ENCODE measurements at places on chromosomes 11 and 22. TPM values are rescaled to one million over a fixed set of nuclear protein-coding genes. Genes with fewer than 3 reads are reported as not detected.

DNA sequence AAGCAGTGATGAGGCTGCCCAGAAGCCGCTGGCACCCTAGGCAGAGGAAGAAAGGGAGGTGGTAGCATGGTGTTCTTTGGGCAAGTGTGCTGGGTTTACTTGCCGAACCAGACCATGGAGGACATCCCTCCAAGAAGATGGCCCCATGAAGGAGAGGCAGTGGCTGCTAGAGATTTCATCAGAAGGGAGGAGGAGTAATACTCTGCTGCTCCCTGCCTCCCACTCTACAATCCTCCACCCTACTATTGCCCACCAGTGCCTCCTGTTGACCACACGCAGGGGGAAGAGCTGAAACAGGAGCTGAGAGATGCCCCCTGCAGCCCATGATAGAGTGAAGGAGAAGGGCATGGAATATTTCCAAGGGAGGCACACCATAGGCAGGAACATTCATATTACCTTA, 51.0 kb upstream of the PRSS23 start:
- no peaks in the 10 kb centered on the region for H3K4me1 ChIP-seq
- no peaks in the 10 kb centered on the region for H3K27me3 ChIP-seq
- H3K27ac ChIP-seq = no peak overlapping the region

DNA sequence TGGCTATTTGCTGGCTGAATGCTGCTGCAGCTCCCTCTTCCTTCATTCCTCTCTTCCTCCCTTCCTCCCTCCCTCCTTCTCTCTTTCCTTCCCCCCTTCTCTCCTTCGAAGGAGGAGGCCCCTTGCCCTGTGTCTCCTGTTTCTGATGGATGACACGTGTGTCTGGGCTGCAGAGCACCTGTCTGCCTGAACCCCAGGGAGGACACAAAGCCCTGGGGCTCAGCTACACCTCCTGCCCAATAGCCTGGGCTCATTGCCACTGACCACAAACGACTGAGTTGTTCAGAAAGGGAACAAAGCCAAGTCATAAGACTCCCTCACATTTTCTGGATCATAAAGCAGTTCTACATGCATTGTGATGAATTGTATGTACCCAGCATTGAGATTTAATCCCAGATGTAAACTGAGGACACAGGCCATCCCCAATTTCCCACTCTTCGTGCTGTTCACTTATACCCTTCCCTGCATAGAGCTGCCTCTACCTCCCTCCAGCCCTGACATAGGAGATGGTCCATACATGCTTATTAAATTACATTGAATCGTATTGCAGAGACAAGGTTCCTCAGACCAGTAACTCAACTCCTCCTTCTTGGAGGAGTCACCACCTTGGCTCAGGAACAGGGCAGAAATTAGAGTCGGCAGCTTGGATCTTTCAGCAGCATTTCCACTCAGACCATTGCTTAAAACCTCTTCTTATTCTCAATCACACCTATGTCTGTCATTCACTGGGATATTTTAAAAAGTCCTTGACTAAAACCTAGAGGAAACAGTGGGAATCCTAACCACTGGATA, 1.2 kb downstream of the CSRP3 start:
- H3K36me3 ChIP-seq = no peaks in the 10 kb centered on the region
- no peak overlapping the region for H3K4me3 ChIP-seq
- no peaks in the 10 kb centered on the region for H3K27me3 ChIP-seq
- no peak overlapping the region for H3K27ac ChIP-seq
- DNase-seq = no peak

GRCh38 chr22:37401401-37402183, 25.7 kb downstream of the ELFN2 start:
- no peak overlapping the region for H3K4me3 ChIP-seq
- no peaks in the 10 kb centered on the region for H3K4me1 ChIP-seq
- H3K27ac ChIP-seq = no peak overlapping the region

GRCh38 chr11:57527056-57527631, 3.4 kb downstream of the TIMM10 start:
- H3K27ac ChIP-seq = no peak overlapping the region
- peak; percentile 64 for DNase-seq
- H3K36me3 ChIP-seq = peaks cover 16% of the 10 kb centered on the region

- H3K36me3 ChIP-seq = peaks cover 25% of the 10 kb centered on the region
- H3K4me3 ChIP-seq = peak overlapping the region; percentile 95
- no peaks in the 10 kb centered on the region for H3K27me3 ChIP-seq
- peak overlapping the region; percentile 67 for H3K27ac ChIP-seq
- DNase-seq = no peak
These were observed 804 bp downstream of the APIP start for GRCh38 chr11:34915136-34916014.

DNA sequence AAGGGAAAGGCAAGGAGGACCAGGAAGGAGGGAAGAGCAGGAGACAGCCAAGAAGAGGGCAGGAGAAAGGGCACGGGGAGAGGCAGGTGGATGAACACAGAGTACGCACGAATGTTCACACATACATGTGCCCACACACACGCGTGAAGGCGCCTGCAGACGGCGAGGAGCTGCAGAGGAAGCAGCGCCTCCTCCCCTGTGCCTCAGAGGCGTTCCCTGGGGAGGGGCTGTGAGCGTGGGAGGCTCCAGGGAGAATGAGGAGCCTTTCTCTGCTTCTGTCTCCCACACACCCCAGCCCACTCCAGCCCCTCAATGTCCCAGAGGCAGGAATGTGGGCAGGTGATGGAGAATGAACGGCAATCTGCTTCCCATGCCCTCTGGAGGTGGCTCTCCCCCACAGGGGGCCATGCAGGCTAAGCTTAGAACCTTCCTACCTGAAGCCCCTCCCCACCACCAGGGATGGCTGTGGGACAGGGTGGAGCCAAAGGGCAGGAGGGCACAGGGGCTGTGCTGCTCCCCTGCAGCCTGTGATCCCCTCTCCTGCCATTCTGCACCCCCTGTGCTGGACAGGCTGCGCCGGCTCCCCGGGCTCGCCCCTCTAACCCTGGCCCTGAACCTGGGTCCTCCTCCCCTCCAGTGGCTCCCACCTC, 25.3 kb downstream of the PPM1F start:
- peaks cover 2% of the 10 kb centered on the region for H3K36me3 ChIP-seq
- no peak overlapping the region for H3K4me3 ChIP-seq
- no peaks in the 10 kb centered on the region for H3K27me3 ChIP-seq

GRCh38 chr11:39174196-39174595, 2285.3 kb downstream of the LRRC4C start:
- no peaks in the 10 kb centered on the region for H3K4me1 ChIP-seq
- no peaks in the 10 kb centered on the region for H3K36me3 ChIP-seq
- no peak for DNase-seq
- H3K27me3 ChIP-seq = no peaks in the 10 kb centered on the region
- H3K4me3 ChIP-seq = no peak overlapping the region

Gene MS4A3
- not detected for total RNA-seq

- H3K36me3 ChIP-seq = no peaks in the 10 kb centered on the region
- H3K27ac ChIP-seq = no peak overlapping the region
- no peaks in the 10 kb centered on the region for H3K4me1 ChIP-seq
- no peak for DNase-seq
- no peak overlapping the region for H3K4me3 ChIP-seq
These were observed 107.3 kb upstream of the BDNF start for GRCh38 chr11:27807596-27807995.

GRCh38 chr11:23725752-23726151, 771.1 kb upstream of the LUZP2 start:
- no peak overlapping the region for H3K27ac ChIP-seq
- no peaks in the 10 kb centered on the region for H3K4me1 ChIP-seq
- DNase-seq = no peak
- no peaks in the 10 kb centered on the region for H3K27me3 ChIP-seq

Gene TTC12
- 9.5 TPM for total RNA-seq

DNA sequence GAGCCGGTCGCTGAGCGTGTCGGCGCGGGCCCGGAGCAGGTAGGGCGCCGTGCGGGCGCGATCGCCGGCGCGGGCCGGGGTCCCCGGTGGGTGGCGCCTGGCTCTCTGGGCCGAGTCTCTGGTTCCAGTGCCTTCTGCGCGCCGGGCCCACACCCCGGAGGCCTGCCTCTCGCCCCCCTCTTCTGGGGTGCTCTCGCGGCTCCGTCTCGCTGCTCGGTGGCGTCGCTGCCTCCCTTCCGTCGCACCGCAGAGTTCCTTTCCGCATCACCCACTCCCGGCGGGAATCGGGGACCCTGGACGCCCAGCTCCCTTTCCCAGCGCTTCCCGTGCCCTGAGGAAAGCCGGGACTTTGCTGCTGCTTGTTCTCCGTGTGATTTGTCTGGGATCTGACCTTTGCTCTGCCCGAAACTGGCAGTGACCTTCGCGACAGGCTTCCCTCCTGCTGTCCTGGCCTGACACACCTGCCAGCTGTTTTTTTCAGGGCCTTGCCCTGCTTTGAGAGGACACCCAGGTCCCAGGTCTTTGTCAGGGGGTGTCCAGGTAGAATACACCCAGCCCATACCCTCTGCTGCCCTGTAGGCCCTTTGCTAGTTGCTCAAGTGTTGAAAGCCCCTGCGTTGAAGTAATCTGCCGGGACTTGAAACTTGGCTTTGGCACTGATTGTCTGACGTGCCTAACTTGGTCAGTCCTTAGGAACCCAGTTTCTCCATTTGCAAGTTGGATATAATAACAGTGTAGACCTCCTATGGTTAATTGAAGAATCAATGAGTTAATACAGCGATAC, 711 bp downstream of the FDX1 start:
- no peak for DNase-seq
- peaks cover 2% of the 10 kb centered on the region for H3K4me1 ChIP-seq
- no peak overlapping the region for H3K27ac ChIP-seq
- H3K27me3 ChIP-seq = no peaks in the 10 kb centered on the region
- peak overlapping the region; percentile 94 for H3K4me3 ChIP-seq

DNA sequence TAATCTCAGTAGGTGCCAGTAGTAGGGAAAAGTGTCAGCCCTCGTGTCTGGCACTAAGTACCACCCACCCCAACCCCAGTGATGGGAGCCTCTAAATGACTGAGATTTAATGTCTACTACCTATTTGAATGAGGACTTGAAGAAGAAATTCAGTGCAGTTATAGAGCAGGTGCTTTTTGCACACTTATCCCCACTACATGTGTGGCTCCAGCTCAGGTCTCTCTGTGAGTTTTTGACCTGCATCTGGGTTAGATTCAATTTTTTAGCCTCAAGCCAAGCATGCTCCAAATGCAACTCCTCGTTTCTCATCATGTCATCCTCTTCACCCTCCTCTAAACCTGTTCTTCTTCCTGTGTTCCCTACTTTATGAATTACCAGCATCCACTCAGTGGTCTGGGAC, 24.9 kb upstream of the NNMT start:
- H3K27ac ChIP-seq = no peak overlapping the region
- no peak overlapping the region for H3K4me3 ChIP-seq
- H3K27me3 ChIP-seq = no peaks in the 10 kb centered on the region
- no peaks in the 10 kb centered on the region for H3K4me1 ChIP-seq
- no peak for DNase-seq

GRCh38 chr11:113255096-113255495, 59.3 kb upstream of the TTC12 start:
- H3K4me3 ChIP-seq = no peak overlapping the region
- H3K27ac ChIP-seq = no peak overlapping the region
- no peaks in the 10 kb centered on the region for H3K4me1 ChIP-seq
- no peak for DNase-seq
- no peaks in the 10 kb centered on the region for H3K36me3 ChIP-seq
